NCI-H1092 (cell line): ENCODE measurements at places on chromosomes 16 and 17.
A peak's percentile ranks its signal among the peaks of the same experiment; 100 is the strongest.

DNA sequence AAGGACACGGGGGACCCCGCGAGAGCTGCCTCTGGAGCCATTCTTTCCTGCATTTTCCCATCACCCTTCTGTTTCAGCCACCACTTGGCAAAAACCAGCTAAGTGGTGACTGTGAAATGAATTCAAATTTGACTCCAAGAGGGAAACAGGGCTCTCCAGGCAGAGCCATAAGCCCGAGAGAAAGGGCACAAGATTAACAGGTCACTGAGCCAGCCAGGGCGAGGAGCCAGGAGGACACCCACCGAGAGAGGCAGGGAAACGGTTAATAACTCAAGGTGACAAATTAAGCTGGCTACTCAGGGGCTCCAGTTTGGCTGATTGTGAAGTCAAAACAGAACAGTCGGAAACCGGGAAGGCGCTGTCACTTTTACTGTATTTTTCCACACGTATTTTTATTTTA, 67.8 kb upstream of the SOX9 start:
- peak; percentile 37 for DNase-seq

DNA sequence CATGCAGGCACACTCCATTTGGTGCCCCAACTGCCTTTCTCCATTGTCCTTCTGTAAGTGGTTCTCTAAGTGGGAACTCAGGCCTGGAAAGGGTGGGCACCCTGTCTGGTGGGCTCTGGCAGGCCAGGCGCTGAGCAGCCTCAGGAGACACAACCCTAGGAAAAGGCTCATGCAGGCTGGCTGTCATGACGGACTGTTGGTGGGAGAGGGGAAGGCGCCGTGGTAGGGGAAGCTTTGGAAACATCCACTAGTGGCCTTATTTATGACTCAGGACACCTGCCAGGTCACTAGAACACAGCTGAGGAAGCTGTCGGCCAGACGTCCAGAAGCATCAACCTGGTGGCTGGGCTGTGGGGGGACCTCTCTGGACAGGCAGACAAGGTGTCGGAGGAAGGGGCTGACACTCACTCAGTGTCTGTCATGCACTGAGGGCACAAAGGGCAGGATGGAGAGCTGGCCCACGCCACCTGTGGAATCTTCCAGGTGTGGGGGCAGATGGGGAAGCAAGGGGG, 216.0 kb downstream of the SEC14L1 start:
- peak; percentile 10 for DNase-seq

GRCh38 chr17:83062818-83063671, 16.4 kb upstream of the METRNL start:
- DNase-seq = no peak

DNA sequence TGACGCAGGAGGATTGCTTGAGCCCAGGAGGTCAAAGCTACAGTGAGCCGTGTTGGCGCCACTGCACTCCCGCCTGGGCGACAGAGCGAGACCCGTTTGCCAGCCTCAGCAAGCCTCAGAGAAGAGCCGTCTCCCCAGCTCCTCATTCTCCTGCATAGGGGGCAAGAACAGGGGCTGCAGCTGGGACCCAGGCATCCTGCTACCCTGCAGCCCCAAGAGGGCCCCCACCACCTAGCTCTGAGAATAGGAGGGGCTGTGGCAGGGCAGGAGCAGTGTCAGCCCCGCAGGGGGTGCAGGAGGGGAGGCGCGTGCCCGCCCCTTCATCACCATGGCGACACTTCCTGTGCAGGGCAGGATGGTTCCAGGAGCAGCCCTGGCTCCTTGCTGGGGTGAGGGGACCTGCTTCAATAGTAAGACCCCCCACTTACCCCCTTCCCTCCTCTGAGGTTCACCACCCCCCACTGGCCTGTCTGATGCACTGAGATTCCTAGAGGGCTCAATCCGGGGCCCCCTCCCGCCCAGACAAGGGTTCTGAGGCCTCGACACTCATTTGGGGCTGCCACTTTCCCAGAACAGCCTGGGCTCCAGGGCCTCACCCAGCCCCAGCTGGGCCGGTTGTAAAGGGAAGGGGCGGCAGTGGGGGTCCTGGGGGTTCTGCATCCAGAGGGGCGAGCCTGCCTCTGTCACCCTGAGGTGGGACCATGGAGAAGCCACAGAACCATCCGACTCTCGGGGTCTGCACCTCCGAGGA, 20.2 kb downstream of the VASN start:
- peak; percentile 12 for DNase-seq

GRCh38 chr17:48246612-48247011, 139.0 kb downstream of the SNX11 start:
- no peak for DNase-seq

GRCh38 chr17:79379700-79380445, 231.0 kb downstream of the RBFOX3 start:
- DNase-seq = no peak

DNA sequence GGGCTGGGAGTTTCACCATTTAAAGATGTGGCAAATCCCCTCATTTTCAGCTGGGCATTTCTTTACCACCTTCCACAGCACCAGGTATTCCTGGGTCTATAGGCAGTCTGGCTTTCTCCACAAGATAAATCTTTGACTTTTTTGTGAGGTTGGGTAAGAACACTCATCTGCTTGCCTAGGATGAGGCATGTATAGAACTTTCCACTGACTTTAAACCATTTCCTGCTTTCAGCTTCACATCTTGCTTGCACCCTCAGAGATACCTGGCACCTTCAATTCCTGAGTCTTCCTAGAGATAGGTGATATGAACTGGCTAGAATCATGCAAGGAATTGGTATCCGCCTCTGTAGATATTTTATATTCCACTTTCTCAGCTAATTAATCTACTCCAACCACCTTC, 27.9 kb downstream of the SMURF2 start:
- no peak for DNase-seq

- no peak for DNase-seq
Observed at GRCh38 chr17:41421116-41421515, 3.3 kb downstream of the KRT37 start.

DNA sequence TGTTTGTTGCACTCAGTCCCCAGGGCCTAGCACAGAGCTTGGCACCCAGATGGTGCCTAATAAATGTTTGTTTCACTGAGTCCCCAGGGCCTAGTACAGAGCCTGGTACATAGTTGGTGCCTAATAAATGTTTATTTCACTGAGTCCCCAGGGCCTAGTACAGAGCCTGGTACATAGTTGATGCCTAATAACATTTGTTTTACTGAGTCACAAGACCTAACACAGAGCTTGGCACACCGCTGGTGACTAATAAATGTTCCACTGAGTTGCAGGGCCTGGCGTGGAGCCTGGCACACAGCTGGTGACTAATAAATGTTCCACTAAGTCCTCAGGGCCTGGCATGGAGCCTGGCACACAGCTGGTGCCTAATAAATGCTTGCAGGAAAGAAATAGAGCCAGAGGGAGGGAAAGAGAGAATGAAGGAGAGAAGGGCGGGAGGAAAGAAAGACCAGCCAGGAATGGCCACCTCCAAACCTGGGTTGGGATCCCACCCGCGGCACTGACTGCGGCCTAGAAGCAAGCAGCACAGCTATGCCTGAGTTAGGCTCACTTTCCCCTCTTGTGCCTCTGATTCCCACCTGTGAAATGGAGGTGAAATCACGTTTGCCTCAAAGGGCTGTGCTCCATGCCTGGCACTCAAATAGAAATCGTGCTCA, 7.5 kb downstream of the SLC5A11 start:
- DNase-seq = no peak
